ENCODE measurements at places on chromosomes 2 and 18.

DNA sequence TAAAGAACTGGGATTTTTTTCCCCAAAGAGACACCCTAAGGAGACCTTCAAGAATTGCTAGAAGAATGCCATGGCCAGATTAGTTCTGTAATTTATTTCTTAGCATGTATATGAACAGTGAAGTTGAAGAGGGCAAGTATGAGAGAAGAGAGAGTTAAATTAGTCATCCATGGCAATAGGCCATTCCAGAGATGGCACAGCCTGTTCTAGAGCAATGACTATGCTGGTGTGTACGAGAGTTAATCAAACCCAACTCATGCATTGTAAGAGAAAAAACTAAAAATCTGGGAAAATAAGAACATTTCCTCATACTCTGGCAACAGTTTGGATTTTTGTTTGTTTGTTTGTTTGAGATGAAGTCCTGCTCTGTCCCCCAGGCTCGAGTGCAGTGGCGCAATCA, 112.1 kb upstream of the PIK3C3 start:
- DNase-seq: no peak

- DNase-seq: no peak
Observed at GRCh38 chr2:101775636-101776035, 78.1 kb downstream of the MAP4K4 start.

GRCh38 chr2:37469126-37469525, 124.7 kb downstream of the QPCT start:
- DNase-seq: no peak

DNA sequence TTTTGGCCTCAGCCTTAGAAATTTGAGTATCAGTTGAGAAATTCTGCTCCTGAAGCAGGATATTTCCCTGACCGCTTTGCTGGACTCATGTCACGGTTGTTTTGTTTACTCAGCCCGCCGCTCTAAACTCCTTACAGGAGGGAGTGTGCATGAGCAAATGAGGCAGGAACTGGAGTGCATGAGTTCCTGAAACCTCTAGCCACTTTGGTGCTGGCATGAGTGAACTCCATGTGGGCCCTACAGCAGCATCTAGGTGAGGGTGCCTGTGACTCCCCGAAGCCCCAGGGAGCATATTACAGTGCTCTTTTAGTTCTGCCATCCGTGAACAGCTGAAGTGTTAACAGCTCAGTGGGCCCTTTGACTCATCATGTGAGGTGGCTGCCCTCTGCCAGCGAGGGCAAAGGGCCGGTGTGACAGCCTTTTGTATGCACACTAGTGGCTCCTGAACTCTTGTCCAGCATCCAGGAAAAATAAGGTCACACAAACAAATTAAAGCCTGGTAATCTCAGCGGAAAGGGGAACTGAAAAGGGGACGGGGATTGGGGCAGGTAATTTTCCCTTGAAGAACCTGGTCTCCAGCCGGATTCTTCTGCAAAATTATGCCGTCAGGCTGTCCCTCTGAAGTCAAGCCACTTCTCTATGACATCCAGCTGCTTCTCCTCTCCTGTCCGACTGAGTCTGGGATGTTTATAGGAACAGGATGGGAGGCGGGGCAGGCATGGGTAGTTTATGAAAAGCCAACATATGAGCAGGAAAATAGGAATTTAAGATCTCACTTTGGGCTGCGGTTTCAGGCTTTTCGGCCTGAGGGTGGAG, 1668.7 kb downstream of the SUCLG1 start:
- no peak for DNase-seq

GRCh38 chr2:43885132-43885632, 46.4 kb downstream of the ABCG8 start:
- DNase-seq: no peak

DNA sequence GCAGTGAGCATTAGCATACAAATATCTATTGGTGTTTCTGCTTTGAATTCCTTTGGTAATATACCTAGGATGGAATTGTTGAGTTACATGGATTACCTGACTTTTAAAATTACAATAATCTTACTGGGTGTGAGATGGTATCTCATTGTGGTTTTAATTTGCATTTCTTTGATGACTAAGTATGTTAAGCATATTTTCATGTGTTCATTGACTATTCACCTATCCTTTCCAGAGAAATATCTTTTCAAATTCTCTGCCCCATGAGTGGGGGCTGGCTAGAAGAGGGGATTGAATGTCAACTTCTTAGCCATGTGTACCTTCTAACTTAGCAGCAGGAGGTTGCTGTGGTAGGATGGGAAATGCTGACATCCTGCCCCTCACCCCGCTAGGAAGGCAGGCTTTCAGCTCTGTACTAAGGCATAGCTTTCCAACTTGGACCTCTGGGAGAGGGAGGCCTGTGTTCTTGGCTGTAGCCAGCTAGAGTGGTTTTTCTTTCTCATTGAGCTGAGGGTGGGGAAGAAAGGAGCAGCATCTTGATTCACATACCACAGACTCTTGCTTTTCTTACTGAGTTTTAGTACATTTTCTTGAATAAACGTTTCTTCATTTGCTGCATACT, 63.3 kb upstream of the TTC27 start:
- DNase-seq: no peak

DNA sequence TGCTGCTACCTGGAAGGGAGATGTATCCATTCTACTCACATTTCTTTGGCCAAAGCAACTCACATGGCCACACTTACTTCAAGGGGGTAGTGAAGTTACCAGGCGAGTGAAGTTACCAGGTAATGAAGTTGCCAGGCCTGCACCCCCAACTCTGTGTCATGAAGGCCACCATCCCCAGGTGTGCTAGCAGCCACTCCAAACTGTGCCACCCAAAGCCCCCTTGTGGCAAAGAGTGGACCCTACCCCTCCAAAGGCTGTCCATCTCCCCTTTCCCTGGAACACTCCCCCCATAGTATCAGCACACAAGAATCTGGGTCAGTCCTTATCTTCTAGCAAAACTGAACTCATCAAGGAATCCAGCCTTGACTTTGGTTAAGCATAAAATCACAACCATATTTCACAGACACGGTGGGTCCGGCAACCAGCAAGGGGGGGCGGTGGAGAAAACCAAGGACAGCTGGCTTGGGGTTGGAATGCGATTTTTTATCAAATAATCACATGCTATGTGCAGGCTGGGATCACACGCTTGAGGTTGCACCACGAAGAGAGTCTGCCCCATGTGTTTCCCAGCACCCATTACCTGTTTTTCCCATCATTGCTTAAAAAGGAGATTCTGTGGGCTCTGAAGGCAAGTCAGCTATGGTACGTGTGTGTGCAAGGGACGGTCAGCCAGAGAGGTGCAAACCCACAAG, 60.9 kb downstream of the ZFP36L2 start:
- no peak for DNase-seq

- DNase-seq: no peak
Observed at GRCh38 chr2:226625946-226626345, 173.7 kb downstream of the IRS1 start.

GRCh38 chr2:204112084-204112770, 175.7 kb downstream of the ICOS start:
- no peak for DNase-seq

- no peak for DNase-seq
Observed at GRCh38 chr2:5070257-5070656, 621.9 kb upstream of the SOX11 start.

DNA sequence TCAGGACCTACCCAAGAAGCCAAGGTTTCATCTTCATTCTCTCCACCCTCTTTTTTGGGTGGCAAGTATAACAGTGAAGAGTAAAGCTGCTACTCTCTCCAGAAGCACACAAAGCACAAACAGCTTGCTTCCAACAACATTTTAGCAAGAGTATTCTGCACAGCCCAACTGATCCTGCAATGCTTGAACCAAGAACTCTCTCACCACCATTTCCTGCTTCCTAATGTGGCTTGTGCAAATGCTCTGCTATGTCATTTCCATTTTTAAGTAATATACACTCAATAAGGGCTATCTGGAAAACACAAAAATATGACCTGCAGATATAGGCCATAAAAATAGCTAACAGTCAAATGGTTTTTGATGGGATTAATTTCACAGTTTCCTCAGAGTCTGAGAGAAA, 24.1 kb upstream of the IHH start:
- no peak for DNase-seq

DNA sequence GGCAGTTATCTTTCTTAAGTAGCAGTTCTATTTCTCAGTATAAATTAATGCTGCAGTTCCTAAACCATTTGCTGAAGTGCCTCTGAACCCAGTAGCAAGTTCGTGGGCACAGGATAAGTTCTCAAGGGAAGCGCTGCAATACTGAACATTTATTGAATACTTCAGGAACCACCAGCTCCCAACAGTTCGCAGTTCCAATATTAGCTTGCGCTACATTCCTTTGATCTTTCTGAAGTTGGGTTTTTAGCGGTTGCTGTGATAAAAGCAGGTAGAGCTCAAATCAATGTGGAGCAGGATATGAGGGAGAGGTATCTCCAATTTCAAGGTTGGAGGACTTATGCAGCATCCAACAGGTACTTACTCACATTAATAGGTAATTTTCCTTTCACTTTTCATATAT, 33.7 kb downstream of the PDCL3 start:
- no peak for DNase-seq

DNA sequence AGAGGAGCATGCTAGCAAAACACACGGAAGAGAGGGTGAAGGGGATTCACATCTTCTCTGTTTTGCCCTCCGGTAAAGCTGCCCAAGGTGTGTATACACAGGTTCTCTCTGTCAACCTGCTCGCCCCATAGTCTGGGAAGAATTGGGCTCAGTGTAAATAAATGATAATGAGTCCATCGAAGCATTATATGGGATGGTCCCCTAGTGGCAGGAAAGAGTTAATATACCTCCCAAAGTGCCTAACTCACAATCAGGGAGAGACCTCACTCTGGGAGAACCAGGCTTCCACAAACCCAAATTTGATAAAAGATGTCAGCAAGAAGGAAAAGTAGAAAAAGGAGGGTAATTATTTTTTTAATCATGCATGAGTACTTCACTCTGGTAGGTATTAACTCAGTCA, 262.2 kb upstream of the ZNF521 start:
- no peak for DNase-seq

- no peak for DNase-seq
Observed at GRCh38 chr18:42436222-42436765, 481.3 kb downstream of the PIK3C3 start.

GRCh38 chr2:196263181-196263747, 91.9 kb upstream of the STK17B start:
- DNase-seq: peak; percentile 16

GRCh38 chr2:232315049-232315922, 63.3 kb upstream of the ALPP start:
- peak; percentile 83 for DNase-seq

- DNase-seq: no peak
Observed at GRCh38 chr2:105294046-105294445, 35.5 kb downstream of the TGFBRAP1 start.

DNA sequence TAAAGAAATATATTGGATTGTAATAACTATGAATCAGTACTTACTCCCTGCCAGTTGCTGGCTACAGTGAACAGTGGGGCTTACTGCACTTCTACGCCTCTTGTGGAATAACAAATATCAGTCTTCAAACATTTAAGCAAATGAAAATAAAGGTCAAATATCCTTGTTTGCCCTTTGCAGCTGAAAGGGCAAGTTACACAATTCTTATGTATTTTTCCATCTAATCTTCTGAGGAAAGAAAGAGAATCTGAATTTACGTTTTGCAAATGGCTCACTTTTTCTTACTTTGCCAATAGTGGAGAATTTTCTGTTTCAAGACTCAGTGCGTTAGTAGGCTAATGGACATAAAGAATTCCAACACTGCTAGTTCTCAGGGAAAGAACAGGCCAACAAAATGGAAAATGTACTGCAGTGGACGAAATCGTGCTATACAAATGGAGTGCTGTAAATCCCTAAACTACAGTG, 157.2 kb upstream of the TMEM200C start:
- no peak for DNase-seq

DNA sequence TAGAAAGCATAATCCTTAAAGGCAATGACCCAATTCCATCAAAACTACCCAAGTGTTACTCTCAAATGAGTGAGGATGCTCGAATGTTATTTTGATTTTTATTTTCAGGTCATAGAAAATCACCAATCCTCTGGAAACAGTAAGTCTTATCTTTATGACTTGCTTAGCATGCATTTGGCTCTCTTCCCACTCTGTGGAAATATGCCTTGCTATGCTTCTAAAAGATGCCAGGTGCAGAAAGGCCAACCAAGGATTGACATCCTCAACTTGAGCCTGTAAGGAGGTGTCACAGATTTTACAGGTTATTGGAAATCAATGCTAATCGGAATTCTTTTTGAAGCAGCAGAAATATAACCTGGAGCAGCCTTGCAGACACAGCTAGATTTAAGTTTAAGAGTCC, 543.9 kb upstream of the LINC00305 start:
- no peak for DNase-seq

GRCh38 chr2:23617167-23617810, 232.3 kb downstream of the KLHL29 start:
- DNase-seq: peak; percentile 56
